ENCODE measurements at places on chromosomes 4 and X.

DNA sequence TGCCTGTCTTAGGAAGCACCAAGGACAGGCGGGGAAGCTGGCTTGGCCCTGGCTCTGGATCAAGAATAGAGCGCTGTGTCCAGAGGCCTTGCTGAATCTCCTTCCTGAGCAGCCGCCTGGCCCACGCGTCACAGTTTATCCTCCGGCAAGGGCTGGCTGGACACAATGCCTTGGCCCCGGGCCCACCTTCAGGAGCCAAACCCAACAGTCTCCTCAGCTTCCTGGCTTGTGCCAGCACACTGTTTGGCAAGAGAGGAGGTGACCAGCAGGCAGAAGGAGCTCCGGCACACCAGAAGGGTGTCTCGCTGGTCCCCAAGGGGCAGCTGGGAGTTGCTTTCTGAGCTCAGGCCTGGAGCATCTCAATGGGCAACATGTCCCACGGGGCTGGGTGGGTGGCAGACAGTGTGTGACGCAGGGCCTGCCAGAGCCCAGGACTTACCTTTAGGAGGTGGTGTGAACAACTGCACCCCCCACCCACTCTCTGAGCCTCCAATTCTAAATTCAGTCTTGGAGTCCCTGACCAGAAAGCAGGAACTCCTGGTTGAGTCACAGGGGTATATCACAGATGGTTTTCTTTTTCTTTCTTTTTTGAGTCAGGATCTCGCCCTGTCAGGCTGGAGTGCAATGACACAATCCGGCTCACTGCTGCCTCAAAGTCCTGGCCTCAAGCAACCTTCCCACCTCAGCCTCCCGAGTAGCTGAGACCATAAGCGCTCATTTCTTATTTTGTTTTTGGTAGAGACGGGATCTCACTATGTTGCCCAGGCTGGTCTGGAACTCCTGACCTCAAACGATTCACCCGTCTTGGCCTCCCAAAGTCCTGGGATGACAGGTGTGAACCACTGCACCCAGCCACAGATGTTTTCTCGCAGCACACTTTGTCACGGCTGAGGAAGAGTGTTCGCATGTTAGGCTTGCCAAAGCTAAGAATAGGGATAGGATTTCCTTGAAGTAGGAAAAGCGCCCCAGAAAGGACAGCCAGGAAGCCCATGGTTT lies 361.2 kb downstream of the BCOR start:
- DNase-seq = no peak

DNA sequence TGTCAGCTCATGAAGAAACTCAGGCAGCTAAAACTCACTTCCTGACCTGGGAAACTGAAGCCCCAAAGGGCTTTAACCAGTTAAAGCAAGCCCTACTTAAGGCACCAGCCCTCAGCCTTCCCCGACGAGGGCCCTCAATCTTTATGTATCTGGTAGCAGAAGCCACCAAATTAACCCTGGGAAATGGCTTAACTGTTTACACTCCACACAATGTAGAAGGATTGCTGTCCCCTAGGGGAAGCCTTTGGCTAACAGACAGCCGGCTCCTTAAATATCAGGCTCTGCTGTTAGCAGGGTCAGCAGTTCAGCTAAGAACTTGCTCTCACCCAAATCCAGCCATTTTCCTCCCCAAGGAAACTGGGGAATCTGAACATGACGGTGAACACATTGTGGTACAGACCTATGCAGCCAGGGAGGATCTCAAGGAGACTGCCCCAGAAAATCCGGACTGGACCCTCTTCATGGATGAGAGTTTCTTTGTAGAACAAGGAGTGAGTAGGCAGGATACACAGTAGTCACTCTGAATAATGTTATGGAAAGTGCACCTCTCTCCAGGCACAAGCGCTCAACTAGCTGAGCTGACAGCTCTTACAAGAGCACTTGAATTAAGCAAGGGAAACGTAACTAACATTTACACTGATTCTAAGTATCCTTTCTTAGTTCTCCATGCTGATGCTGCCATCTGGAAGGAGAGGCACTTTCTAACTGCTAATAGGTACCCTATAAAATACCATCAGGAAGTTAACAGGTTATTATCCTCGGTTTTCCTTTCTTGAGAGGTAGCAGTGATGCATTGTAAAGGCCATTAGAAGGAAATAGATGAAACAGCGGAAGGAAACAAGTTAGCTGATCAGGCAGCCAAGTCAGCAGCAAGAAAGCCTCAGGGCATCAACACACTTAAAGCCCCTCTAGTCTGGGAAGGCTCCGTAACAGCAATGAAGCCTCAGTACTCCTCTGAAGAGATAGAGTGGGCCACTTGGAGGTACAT lies 9.6 kb upstream of the NAF1 start:
- DNase-seq = no peak

DNA sequence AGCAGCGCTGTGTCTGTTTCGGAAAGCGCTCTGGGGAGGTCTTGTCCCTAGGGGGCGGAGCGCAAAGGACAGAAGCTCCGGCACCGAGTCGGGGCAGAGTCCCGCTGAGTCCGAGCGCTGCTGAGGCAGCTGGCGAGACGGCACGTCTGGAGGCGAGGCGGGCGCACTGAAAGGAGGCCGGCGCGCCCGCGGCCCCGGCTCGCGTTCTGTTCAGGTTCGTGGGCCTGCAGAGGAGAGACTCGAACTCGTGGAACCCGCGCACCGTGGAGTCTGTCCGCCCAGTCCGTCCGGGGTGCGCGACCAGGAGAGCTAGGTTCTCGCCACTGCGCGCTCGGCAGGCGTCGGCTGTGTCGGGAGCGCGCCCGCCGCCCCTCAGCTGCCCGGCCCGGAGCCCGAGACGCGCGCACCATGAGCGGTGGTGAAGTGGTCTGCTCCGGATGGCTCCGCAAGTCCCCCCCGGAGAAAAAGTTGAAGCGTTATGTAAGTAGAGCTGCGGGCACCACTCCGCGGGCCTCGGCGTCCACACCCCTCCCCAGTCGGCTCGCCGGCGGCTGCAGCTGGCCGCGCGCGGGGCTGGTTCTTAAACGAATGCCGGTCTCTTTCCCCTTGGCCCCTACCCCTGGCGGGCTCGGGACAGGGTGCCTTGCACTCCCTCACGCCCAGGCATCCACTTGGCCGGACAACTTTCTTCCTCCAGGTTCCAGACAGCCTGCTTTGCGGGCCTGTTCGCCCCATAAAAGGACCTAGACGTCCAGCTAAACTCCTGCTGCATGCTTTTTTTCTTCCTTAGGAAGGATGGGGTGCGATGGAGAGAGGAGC lies at the start of gene GAB1:
TSS of gene GAB1 (plus strand) at position 96 of the 819 bp plus-strand sequence. CDS start at position 409, 313 bp downstream.
- DNase-seq = peak; percentile 54

- no peak for DNase-seq
Measured at GRCh38 chrX:101081231-101081630, 2.6 kb downstream of the TMEM35A start.

GRCh38 chr4:140448830-140449229 lies 21.4 kb upstream of the CLGN start:
- no peak for DNase-seq

GRCh38 chr4:76883147-76883546 lies 14.8 kb downstream of the SOWAHB start:
- DNase-seq = no peak

All from activated naive CD4-positive, alpha-beta T cell treated with anti-CD3 and anti-CD28 coated beads, Interleukin-2, amount 10 ng/mL, durations not matched to agents 7 days and 5 days (primary cell).